ENCODE measurements at places on chromosomes 6 and 20.

GRCh38 chr6:31850765-31851484, 11.7 kb downstream of the NEU1 start:
- no peak for DNase-seq

GRCh38 chr20:10330071-10330470, 104.0 kb downstream of the MKKS start:
- DNase-seq: no peak

GRCh38 chr6:128438393-128438792, 82.0 kb downstream of the PTPRK start:
- DNase-seq: no peak

- DNase-seq: no peak
Observed at GRCh38 chr6:109767961-109768360, 76.9 kb downstream of the FIG4 start.

- DNase-seq: no peak
Observed at GRCh38 chr6:36753671-36754405, 56.2 kb downstream of the RAB44 start.

GRCh38 chr6:51200676-51201075, 382.0 kb downstream of the TFAP2B start:
- DNase-seq: no peak

DNA sequence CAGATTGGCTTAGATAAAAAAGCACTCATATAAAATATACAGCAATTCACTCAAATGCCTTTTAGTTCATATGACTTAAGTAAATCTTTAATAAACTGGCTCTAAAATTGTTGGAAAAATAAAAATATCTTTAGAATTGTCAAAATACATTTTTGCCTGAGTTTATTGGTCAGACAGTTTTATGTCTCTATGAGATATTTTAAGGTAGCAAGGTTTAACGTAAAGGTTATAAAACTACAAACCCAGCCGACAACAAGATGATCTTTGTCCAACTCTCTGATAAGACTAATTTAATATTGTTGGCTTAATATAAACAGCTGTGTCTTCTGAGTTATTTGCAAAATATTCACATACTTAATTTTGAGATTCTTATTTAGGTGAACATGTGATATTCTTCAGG, 39.5 kb downstream of the RNASET2 start:
- no peak for DNase-seq

- DNase-seq: no peak
Observed at GRCh38 chr6:143155681-143156080, 95.0 kb downstream of the AIG1 start.

DNA sequence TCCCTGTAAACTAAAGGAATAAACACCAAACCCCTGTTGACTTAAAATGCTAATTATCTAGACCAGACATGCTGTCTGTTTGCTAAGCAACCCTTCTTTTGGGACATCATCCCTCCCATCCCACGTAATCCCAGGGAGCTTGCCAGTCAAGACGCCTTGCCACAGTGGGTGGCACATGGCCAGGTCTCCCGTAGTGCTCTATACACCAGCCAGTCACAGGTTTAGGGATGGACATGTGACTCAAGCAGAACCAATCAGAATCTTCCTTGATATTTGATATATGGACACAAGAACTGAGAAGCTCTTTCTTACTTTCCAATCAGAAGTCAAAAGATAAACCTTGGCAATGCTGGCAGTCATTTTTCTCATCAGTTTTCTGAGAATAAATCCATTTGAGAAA, 60.0 kb downstream of the CNKSR3 start:
- DNase-seq: no peak

- no peak for DNase-seq
Observed at GRCh38 chr6:128513878-128514277, 6.5 kb downstream of the PTPRK start.
